Left renal pelvis (tissue), 4 donors: ENCODE measurements at places on chromosomes 4 and X. TPM values are rescaled to one million over a fixed set of nuclear protein-coding genes. Genes with fewer than 3 reads are reported as not detected.

- no peak for DNase-seq
Measured at GRCh38 chr4:47221721-47222120, 190.4 kb downstream of the GABRB1 start.

Gene RNF128
- 14.4 TPM for polyA plus RNA-seq

DNA sequence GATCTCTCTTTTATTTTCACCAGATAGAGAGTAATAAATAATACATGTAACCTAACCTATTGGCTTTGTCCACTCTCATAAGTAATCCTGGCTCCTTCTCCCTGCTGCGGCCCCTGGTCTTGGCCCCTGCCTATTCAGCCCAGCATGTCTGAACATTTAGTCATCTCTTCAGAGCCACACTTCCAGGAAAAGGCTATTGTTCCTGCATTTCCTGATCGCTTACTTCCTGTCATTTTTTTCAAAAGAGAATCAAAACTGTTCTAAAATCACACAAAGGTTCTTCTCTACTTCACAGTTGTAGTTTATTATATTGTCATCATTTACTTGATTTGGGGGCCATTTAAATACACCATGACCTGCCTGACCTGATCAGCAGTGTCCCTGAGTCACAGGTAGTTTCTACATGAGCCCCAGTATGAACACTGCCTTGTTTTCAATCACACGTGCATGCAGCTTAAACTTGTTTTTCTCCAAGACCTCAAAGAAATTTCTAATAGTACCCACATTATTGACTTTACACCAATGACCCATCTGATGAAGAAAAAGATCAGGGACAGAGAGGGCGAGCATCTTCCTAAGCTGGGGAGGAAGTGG, 47.4 kb upstream of the KDR start:
- no peak for DNase-seq

- no peak for DNase-seq
Measured at GRCh38 chr4:99408346-99408745, 26.8 kb downstream of the ADH7 start.

DNA sequence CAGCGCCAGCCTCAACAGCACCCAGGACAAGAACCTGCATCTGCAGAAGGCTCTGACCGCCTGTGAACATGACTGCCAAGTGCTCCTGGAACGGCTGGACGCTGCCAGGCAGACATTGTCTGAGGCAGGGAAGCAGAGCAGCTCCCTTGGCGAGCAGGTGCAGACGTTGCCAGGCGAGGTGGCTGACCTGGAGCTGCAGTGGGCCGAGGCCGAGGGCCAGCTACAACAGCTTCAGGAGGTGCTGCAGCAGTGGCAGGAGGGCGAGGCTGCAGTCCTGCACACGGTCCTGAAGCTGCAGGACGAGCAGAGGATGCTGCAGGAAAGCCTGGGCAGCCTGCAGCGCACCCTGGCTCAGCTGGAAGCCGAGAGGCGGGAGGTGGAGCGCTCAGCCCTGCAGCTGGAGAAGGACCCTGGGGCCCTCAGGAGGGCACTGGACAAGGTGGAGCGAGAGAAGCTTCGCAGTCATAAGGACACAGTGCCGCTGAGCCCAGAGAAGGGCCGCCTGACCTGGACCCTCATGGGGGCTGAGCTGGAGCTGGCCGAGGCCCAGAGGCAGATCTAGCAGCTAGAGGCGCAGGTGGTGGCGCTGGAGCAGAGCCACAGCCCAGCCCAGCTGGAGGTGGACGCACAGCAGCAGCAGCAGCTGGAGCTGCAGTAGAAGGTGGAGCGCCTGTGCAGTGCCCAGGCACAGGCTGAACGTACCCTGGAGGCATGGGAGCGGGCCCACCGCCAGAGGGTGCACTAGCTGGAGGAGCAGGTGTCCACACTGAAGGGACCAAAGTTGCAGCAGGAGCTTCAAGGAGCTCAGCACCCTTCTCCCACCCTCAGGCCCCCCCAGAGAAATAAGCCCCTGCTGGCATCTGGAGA, 16.4 kb downstream of the SMIM10L2A start:
- DNase-seq = no peak
